ENCODE measurements at places on chromosomes 6 and 20.

- DNase-seq: no peak
These were observed 3.0 kb downstream of the PRSS16 start for GRCh38 chr6:27250277-27251111.

GRCh38 chr6:105163183-105163582 lies 16.6 kb downstream of the POPDC3 start:
- no peak for DNase-seq

DNA sequence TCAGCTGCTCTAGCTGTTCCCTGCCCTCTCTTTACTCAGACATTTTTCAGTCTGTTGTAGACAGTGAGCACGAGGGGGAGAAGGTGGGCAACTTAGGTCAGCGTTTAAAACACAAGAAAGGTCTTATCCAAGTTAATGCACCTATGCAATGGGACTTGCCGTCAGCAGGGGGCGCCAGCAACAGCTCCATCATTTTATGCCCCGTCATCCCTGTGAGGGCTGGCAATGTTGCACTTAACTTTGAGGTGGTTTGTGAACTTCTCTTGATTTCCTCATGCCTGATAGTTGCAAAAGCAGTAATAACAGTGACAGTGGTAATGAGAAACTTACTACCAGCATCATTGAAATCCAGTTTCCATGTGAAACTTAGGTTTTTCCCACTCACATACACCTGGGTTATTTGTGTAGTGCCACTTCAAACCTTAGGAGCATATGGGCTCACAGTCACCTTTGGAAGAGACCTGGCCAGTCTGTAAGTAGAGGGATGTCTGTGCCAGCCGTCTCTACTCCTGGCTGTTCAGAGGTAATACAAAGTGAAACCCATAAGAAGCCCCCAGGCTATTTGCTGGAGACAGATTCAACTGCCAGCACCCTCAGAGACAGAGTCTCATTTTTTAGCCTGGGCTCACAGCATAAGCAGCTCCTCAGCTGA lies 44.9 kb upstream of the ID1 start:
- peak; percentile 87 for DNase-seq

DNA sequence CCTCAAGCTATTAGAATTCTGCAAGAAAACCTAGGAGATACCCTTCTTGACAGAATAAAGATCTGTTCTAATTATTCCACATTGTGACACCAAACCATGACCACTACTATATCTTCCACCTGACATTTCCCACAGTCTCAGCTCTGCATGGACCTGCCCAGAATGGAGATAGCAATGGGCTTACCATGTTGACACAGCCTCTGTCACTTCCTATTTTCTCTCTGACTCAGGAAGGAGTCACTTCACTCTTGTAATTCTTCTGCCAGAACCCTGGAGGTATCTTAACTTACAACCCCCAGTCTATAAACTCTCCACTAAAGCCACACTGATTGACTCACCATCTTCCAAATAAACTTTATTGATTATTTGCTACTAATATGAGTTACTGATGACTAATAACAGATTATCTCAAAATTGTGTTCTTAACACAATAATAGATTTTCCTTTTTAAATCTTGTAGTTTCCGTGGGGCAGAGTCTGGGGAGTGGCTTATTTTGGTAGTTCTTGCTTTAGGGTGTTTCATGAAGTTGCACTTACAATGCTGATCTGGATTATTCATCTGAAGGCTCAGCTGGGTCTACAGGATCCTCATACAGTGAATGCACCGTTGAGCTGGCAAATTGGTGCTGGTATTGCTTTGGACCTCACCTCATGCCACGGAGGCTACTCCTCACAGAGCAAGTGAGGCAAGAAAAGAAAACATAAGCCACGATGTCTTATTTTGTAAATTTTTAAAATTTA lies 869.9 kb downstream of the KIF16B start:
- DNase-seq: peak; percentile 76

DNA sequence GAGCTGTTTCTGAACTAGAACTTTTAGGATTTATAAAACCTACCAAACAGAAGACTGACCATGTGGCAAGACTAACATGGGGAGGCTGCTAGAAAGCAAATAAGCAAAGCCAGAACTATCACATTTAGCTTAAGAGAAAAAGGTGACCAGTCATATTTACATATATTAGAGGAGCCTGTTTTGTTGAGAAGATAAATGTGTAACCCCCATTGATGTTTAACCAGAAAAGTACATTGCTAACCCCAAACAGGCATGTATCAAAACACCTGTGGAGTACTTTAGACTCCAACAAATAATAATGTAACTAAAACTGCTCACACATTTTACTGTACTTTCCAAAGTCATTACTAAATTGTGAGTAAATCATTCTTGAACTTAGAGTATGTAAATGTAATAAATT lies 35.0 kb downstream of the AKIRIN2 start:
- DNase-seq: no peak

DNA sequence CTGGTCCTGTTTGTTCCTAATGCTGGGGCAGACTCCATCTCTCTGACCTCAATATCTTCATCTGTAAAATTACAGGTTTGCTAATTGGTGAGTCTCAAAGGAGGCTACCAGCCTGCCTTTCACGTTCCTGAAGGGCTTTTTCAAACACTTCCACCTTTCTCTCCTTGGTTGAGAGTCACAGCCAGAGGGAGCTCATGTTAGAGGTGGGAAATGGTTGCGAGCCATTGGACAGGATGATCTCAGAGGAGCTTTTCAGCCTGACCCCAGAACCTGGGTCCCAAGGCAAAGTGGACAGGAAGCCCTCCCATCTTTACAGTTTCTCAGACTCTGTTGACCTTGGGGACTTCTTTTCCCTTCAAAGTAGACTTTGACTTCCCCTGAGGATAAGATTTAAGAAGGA lies 37.6 kb downstream of the NDUFAF5 start:
- DNase-seq: no peak

- DNase-seq: no peak
These were observed at the start of gene HRH3 for GRCh38 chr20:62219992-62220665. HRH3 (minus strand) TSS chr20:62220278; CDS start chr20:62219970, 308 bp downstream.

- no peak for DNase-seq
These were observed 21.2 kb upstream of the EXOC2 start for GRCh38 chr6:714100-714499.

DNA sequence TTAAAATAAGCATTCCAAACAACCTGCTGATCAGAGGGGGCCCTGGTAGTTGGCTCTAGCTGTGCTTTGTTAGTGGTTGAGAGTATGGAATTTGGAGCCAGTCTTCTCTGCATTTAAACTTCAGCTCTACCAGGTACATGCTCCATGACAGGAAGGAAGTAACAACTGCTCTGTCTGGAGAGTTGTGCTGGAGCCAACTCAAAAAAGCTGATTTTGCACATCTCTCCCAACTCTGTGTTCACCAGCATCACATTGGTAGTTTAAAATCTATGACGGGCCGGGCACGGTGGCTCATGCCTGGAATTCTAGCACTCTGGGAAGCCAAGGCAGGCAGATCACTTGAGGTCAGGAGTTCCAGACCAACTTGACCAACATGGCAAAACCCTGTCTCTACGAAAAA lies 68.8 kb upstream of the BMP2 start:
- no peak for DNase-seq

DNA sequence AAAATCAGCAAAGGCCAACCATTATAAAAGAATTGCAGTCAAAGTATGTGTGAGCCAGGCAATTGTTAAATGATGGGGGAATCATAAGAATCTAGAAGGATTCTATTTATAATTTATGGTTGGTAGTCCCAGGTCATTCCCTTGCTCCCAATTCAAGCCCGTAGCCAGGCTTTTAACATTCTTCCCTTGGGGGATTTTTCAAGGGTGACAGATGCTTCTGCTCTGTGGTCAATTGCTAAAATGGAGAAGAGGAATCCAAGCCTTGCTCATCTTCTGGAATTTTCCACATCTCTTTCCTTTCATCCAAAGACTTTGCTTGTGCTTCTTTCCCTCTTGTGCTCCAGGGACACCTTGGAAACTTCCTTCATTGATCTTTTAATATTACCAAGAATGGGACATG lies 18.0 kb upstream of the BCAS1 start:
- no peak for DNase-seq

GRCh38 chr6:21294144-21294543 lies 299.4 kb upstream of the SOX4 start:
- no peak for DNase-seq

GRCh38 chr20:20740541-20740940 lies 28.1 kb upstream of the RALGAPA2 start:
- DNase-seq: no peak

DNA sequence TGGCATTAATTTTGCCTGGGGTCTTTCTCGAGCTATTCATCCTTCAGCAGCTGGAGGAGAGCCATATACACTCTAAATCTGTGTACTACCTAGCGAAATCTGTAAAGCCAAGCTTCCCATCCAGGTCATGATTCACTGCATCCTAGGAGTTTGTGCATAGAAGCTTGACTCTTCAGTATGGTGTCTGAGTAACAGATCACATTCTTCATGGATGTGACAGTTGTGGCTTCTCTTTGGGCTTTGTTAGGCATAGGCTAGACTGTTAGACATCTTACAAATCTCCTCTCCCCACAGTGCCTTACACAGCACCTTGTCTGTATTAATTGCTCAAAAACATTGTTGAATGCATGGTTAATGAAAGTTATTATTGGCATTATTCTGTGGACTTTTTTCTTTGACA lies 177.0 kb downstream of the EYA4 start:
- DNase-seq: no peak

DNA sequence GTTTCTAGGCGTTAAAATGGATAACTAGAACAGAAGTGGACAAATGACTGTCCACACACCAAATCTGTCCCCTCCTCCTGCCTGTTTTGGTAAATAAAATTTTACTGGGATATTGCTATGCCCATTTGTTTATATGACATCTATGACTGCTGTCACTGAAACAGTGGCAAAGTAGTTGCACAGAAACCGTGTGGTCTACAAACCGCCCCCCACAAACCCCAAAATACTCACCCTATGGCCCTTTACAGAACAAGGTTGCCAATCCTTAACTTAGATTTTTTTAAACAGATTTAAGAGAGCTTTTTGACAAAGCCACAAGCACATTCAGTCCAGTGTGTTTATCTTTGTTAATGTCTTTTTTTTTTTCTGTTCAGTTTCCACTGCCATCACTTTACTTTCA lies 137.8 kb downstream of the MTFR2 start:
- no peak for DNase-seq

GRCh38 chr6:16567071-16567470 lies 194.2 kb downstream of the ATXN1 start:
- no peak for DNase-seq

GRCh38 chr6:16868968-16869367 lies 107.7 kb upstream of the ATXN1 start:
- DNase-seq: no peak

GRCh38 chr20:63544241-63544957 lies 3.1 kb downstream of the SRMS start:
- DNase-seq: no peak

DNA sequence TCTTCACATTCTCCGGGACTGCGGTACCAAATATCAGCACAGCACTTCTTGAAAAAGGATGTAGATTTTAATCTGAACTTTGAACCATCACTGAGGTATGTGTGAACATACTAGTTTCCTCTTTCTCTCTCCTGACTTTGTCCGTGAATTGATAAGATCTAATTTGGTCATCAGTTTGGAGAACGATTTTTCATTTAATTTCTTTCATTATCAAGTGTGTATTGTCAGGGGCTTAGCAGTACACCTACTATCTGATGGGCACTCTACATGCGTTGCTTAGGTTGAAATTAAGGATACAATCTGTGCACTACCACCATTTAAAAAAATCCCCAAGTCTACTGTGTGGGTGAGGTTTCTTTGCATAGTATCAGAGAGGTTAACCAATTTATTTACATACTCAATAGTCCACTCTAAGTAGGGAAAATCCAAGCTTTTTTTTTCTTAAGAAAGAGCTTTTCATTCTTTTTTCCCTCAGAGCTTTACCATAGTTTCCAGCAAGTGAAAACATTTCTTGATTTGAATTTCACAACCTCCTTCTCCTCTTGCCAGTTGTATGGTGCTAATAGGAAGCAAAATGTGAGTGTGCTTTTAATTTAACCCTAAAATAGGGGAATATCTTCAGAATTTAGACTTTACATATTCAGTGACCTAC lies 105.4 kb upstream of the ESR1 start:
- no peak for DNase-seq

DNA sequence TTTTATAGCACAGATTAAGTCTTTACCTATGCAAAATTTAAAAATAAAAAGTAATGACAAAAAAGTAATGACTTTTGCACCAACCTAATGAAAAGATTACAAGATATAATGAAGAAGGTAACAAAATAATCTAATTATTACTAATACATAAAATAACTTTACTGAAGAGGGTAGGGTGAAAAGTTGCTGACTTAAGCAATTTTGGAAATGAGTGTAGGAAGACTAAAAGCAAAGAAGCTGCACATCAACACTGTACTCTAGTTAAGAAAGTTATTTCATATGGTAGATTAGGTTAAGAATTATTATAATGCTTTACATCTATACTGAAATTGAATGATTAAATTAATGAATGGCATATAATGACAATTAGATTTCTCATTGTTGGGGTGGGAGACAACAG lies 76.8 kb downstream of the MANEA start:
- no peak for DNase-seq

DNA sequence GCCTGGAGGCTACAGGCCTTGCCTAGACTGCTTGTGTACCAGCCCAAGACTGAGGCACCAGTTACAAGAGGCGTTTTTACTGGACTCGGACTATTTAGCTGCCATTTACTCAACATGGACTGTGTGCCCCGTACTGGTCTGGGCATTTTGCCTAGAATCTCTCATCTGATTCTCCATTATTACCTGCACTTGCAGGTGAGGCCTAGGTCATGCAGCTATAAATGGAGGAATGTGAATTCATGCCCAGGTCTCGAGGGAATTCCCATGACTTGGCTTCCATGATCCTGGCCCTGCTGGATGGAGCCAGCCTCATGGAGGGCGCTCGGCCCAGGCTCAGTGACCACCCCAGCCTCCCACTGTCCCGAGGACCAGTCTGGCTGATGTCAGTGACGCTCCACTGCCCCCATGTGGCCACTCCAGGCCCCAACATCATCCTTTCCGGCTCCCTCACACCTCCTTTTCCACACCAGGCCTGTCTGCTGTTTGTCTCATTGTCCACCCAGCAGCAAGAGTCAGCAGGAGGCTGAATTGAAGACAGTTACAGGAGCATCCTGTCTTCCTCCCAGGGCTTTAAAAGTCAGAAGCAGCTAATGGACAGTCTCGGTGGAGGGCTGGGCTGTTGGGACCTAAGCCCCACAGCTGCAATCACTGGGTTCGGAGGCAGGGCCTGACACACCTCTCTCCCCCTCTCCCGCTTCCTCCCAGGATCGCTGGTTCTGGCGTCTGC lies 8.7 kb downstream of the MMP24OS start:
- DNase-seq: peak; percentile 58

GRCh38 chr20:53296025-53296424 lies 297.6 kb downstream of the ZNF217 start:
- DNase-seq: peak; percentile 5

- DNase-seq: peak; percentile 3
These were observed 49.7 kb upstream of the TSHZ2 start for GRCh38 chr20:52922436-52922835.

GRCh38 chr6:130730600-130730999 lies 96.6 kb upstream of the SMLR1 start:
- no peak for DNase-seq
